ENCODE measurements at places on chromosomes 4 and X. TPM values are rescaled to one million over a fixed set of nuclear protein-coding genes. Genes with fewer than 3 reads are reported as not detected.

DNA sequence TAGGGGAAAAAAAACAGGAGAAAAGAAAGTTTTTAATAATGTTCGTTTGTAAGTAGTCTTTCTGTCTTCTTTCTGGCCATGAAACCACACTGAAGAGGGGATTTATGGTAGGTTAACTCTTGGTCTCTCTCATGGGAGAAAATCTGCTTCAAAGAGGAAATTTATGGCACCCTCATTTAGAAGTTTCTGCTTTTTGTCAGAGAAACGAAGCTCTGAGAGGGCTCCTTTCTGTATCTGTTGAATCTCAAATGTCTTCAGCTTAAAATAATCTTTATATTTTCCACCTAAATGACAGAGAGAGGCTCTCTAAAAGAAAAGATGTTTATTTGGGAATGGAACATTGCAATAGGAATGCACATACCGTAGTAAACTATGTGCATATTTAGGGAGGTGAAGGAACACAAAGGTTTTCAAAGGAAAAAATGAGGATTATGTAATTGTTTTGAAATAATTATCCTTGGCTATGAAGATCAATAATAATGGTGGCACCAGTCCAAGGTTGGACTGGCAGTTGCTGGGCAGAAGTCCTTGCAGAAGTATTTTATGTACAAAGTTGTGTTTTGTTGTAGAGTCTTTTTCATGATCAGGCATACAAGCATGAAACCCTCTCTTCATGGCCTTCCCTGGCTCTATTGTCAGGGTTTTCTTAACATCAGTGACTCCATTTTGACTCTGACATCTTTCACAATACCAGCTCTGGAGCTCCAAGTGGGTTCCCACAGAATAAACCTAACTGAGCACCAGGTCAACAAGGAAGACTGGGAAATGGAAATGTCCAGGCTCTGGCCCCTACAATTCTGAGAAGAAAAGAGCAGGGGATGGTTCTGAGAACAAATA, 53.0 kb upstream of the HPSE start:
- peaks cover 39% of the 10 kb centered on the region for H3K4me1 ChIP-seq
- no peaks in the 10 kb centered on the region for H3K36me3 ChIP-seq
- no peaks in the 10 kb centered on the region for H3K27me3 ChIP-seq
- H3K27ac ChIP-seq: peak overlapping the region; percentile 95

DNA sequence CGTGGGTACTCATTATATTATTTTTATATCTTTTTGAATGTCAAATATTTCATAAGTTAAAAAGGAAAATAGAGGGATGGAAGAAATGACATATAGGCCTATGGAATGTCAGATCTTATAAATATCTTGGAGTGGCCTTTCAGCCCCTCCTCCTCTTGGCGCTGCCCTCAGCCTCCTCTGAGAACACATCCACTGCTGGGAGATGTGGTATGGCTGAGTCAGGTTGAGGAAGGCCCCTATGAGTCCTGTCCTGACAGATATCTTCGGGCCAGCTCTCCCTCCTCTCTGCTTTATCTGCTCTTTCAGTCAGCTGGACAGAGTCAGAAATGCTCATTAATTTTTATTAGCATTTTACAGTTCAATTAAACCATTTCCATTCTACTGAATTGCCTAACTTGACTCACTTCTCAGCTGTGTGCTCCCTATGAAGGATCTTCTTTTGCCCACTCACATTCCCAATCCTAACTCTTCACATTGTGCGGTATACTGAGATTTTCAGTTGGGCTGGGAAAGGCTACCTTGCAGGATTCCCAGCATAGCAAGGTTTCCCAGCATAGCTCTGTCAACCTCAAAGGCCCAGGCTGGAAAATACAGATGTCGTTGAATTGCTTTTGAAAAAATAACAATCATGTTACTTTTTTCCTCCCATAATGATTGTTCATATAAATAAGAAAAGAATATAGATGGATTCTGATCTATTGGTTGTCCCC, 128.0 kb downstream of the ARHGEF9 start:
- no peak overlapping the region for H3K27ac ChIP-seq
- peaks cover 21% of the 10 kb centered on the region for H3K36me3 ChIP-seq
- H3K4me3 ChIP-seq: no peak overlapping the region

DNA sequence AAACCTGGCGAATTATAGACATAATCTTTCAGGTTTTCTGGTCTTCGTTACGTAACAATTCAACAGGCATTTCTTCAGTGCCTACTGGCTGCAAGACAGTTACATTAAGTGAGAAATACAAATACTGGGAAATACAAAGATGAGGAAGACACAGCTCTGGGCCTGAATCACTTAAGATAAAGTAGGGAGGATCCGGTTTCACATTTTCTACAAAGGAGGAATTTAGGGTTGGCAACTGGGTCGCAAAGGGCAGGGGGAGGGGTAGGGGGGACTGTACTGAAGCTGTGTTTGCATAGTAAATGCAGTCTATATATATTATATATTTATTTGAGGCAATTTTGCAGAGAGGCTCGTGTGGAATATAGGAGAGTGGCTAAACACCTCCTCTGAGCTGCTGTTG, 107.4 kb downstream of the MAML3 start:
- H3K36me3 ChIP-seq: no peaks in the 10 kb centered on the region
- H3K27me3 ChIP-seq: no peaks in the 10 kb centered on the region
- DNase-seq: no peak
- peak overlapping the region; percentile 79 for H3K27ac ChIP-seq
- peaks cover 74% of the 10 kb centered on the region for H3K4me1 ChIP-seq
- no peak overlapping the region for H3K4me3 ChIP-seq

- no peaks in the 10 kb centered on the region for H3K36me3 ChIP-seq
- peaks cover 48% of the 10 kb centered on the region for H3K4me1 ChIP-seq
- H3K27ac ChIP-seq: peak overlapping the region; percentile 97
- peak overlapping the region; percentile 82 for H3K4me3 ChIP-seq
- H3K27me3 ChIP-seq: no peaks in the 10 kb centered on the region
Observed at GRCh38 chrX:2691543-2692220, 587 bp downstream of the CD99 start.

The FABP2 gene
- total RNA-seq: not detected

DNA sequence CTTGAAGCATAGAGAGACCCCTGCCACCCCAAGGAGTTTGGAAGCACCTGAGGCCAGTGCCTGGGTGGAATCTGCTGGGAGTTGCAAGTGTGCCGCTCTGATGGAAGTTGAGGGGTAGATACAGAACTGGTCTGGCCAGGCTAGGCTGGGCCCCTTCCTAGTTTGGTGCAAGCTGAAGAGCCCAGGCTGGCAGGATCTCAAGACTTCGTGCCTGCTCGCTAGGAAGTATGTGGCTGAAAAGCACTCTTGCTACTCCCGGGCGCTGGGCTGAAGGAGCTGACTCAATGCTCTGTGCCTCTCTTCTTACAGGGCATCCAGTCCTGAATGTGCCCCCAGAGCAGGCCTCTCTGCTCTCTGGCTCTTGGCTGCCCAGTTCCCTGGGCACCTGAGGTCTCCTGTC, 51.7 kb upstream of the PJA1 start:
- no peaks in the 10 kb centered on the region for H3K36me3 ChIP-seq
- no peak for DNase-seq
- H3K4me3 ChIP-seq: no peak overlapping the region
- H3K4me1 ChIP-seq: peaks cover under 1% of the 10 kb centered on the region
- no peaks in the 10 kb centered on the region for H3K27me3 ChIP-seq

DNA sequence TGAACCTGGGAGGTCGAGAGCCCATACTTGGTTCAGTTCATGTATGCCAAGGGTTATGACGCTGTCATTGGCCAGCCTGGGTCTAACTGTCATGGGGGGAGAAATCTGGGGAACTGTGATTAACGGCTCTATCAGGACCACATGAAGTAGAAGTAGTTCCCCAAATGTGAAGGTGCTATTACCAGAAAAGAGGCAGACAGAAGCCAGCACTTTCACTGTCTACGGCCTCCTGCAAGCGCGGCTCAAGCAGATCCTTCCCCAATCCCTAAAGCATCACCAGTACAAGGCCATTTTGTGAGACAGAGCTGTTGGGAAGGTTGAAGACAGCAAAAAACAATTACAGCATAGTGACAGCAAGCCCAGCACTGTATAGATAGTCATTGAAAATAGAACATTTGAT, 37.5 kb downstream of the HOPX start:
- H3K4me3 ChIP-seq: no peak overlapping the region
- no peak overlapping the region for H3K27ac ChIP-seq
- peaks cover 8% of the 10 kb centered on the region for H3K27me3 ChIP-seq
- no peaks in the 10 kb centered on the region for H3K36me3 ChIP-seq

The HELT gene
- total RNA-seq: not detected

GRCh38 chr4:88690355-88690754, 7.3 kb downstream of the NAP1L5 start:
- H3K27me3 ChIP-seq: no peaks in the 10 kb centered on the region
- no peaks in the 10 kb centered on the region for H3K4me1 ChIP-seq
- H3K4me3 ChIP-seq: no peak overlapping the region
- H3K36me3 ChIP-seq: peaks cover 8% of the 10 kb centered on the region
- H3K27ac ChIP-seq: no peak overlapping the region

The EVC gene
- 49.4 TPM for total RNA-seq
